ENCODE measurements at places on chromosomes 2 and 18. TPM values are rescaled to one million over a fixed set of nuclear protein-coding genes. Genes with fewer than 3 reads are reported as not detected.

The RIT2 gene
- not detected for total RNA-seq

The L3MBTL4 gene
- 0.20 TPM for total RNA-seq

The LGALSL gene
- 2.6 TPM for total RNA-seq

The TXNDC2 gene
- total RNA-seq = 0.30 TPM

The MROH2A gene
- total RNA-seq = not detected

The PPP4R3B gene
- total RNA-seq = 70.7 TPM

The NGEF gene
- total RNA-seq = 0.58 TPM

The ACADL gene
- not detected for total RNA-seq

The MOB4 gene
- 24.8 TPM for total RNA-seq

The CROCC2 gene
- total RNA-seq = not detected

The DQX1 gene
- 0.45 TPM for total RNA-seq

The SCYGR4 gene
- not detected for total RNA-seq

The ADGRF3 gene
- total RNA-seq = 2.5 TPM

The LOXHD1 gene
- total RNA-seq = not detected

The KCNG2 gene
- total RNA-seq = not detected

All from activated CD4-positive, alpha-beta memory T cell treated with anti-CD3 and anti-CD28 coated beads, Interleukin-2, amount 10 ng/mL, durations not matched to agents 7 days and 5 days (primary cell).